ENCODE measurements at places on chromosomes 12 and 14. TPM values are rescaled to one million over a fixed set of nuclear protein-coding genes. Genes with fewer than 3 reads are reported as not detected.
A peak's percentile ranks its signal among the peaks of the same experiment; 100 is the strongest.

- peak; percentile 75 for DNase-seq
These were observed at the start of gene CLIP1 for GRCh38 chr12:122421821-122422729. Gene CLIP1 (minus strand): TSS chr12:122422669. CDS start chr12:122380452, 42,217 bp downstream.

GRCh38 chr14:101075025-101075800 is 171.7 kb upstream of the RTL1 start:
- DNase-seq, result no peak

DNA sequence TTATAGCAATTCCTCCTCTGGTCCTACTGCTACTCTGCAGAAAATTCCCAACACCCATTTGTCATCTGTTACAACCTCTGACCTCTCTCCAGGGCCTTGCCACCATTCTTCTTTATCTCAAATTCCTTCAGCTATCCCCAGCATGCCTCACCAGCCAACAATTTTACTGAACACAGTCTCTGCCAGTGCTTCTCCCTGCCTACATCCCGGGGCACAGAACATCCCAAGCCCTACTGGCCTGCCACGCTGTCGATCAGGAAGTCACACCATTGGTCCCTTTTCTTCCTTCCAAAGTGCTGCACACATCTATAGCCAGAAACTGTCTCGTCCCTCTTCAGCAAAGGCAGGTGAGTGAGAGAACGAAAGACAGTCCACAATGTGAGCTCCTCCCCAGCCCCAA is 122.1 kb downstream of the TTLL5 start:
- no peak for DNase-seq

GRCh38 chr12:123049398-123050240 is 69.1 kb downstream of the ARL6IP4 start:
- DNase-seq, result no peak

Gene GPR135
- total RNA-seq, result 6.5 TPM

GRCh38 chr12:52284562-52285171 is 6.7 kb downstream of the KRT81 start:
- DNase-seq, result no peak

GRCh38 chr12:85733221-85733840 is 102.9 kb downstream of the RASSF9 start:
- DNase-seq, result peak; percentile 4

- no peak for DNase-seq
These were observed 594.4 kb downstream of the FLRT2 start for GRCh38 chr14:86124328-86124727.

DNA sequence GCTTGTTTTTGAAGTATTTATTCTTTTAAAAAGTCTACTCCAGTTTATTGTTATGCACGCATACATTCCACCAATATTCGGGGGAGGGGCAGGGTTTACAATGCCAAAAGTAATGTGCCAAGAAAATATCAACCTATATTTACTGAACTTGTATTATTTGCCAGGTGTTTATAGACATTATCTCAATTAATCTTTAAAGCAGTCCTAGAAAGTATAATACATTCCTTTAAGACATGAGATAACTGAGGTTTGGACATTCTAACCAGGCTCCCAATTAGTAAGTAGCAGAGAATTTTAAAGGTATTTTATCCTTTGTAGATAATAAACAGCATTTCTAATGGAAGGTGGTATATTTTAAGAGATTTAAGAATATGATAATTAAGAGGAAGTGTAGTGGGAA is 124.5 kb upstream of the LRIG3 start:
- DNase-seq, result no peak

GRCh38 chr14:104112609-104113571 is 25.5 kb upstream of the KIF26A start:
- no peak for DNase-seq

Gene IGF1
- total RNA-seq, result under 0.01 TPM

GRCh38 chr12:15741082-15741481 is 48.1 kb downstream of the EPS8 start:
- DNase-seq, result no peak

GRCh38 chr12:103930787-103931735 is 851 bp downstream of the HSP90B1 start:
- DNase-seq, result peak; percentile 54

DNA sequence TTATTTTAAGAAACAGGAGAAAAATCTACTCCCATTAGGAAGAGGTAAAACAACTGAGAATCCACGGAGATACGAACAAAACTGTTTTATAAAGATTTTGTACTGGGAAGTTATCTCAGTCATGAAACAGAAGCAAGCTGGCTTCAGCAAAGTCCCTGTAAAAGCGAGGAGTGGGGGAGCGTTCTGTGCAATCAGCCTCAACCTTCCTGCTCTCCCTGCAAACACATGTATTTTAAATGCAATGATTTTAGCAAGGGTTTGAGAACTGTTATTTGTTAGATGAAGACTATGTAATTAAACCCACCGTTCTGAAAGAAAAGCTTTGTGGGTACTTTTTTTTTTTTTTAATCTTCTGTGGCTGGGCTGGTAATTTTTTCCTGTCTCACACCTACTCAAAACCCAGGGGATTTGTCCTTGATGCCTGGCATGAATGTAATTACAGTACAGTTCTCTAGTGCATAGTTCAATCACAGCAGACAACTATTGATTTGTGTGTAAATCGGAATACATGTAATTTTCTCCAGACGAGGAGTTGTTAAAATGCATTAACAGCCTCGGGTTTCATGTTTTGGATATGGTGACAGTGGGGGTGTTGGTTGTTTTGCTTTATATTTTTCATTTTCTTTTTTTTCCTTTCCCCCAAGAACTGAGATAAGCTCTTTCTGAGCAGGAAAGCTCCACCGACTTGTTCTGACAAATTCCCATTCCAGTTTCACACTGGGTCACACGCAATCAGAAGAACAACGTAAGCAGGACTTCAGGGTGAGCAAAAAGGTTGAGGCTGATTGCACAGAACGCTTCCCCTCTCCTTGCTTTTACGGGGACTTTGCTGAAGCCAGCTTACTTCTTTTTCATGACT is 153.6 kb downstream of the PHLDA1 start:
- DNase-seq, result peak; percentile 95

DNA sequence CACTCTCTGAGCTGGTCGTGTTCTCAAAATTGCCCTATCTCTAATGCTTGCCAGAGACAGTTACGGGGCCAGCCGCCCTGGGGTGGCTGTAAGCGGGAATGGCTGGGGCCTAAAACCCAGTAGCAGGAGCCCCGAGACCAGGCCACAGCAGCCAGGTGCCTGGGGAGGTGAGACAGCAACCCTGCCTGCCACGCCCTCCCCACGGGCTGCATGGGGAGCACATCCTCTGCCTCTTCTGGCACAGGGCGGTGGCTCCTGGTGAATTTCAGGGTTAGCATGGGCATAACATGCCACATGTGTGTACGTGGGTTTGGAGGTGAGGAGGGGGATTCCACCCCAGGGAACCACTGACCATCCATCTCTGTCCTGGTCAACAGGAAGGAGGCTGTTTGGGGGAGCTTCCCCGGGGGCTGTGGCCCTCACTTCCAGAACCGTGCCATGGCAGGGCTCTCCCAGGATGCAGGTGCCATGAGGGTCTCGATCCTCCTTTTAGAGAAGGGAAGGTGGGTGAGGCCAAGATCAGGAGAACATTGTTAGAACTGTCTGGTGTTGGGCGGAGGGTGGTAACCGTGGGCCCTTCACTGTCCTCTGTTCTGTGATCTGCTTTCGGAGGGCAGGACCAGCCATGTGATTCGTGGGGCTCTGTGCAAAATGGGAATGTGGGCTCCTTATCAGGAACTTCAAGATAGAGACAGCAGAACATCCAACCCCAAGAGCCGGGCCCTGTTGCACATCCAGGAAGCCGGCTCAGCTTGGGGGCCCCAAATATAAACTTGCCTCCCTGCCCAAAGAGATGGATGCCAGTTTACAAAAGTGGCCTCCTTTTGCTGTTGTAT is 312.2 kb upstream of the DIO3 start:
- no peak for DNase-seq

Gene PPP1R3E
- total RNA-seq, result 5.8 TPM

Gene TMPRSS12
- not detected for total RNA-seq

GRCh38 chr12:118773956-118774723 is 207.2 kb upstream of the SRRM4 start:
- no peak for DNase-seq

DNA sequence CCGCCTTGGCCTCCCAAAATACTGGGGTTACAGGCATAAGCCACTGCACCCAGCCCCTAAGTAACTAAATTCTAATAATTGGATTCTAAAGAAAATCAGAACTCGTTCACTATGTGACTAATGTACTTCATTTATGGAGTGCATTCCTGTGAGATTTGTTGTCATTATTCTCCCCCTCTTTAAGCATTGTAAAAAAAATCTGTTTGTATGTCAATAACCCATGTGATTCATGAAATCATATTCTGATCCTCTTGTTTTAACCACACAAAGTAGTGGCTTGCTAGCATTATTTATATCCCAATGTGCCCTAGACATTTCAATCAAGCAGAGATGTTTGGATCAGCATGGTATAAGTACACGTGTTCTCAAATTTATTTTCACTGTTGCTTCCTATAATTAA is 78.2 kb upstream of the OSBPL8 start:
- DNase-seq, result peak; percentile 23

Gene GPR68
- 0.86 TPM for total RNA-seq

Gene SERPINA5
- total RNA-seq, result not detected

Gene TMEM30B
- not detected for total RNA-seq

Gene KRT77
- total RNA-seq, result not detected

- DNase-seq, result no peak
These were observed 15.8 kb upstream of the STAB2 start for GRCh38 chr12:103571286-103571685.

GRCh38 chr12:92634202-92634601 is 68.6 kb upstream of the PLEKHG7 start:
- no peak for DNase-seq

DNA sequence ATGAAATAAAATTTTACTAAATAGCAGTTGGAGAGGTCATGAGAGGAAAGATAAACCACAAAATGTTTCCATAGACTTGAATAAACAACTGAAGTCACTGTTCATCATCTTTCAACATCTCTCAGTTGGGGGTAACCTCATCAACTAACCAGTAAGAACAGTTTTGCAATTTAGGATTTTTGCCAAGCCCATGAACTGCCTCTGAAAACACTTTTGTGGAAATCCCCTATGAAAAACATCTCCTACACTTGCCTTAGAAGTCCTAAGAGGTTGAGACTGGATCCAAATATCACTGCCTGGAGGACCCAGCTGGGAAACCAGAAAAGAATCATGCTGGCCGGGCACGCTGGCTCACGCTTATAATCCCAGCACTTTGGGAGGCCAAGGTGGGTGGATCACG is 273.1 kb downstream of the C12orf50 start:
- DNase-seq, result peak; percentile 91

GRCh38 chr12:45666816-45667215 is 62.7 kb upstream of the ARID2 start:
- DNase-seq, result no peak

- DNase-seq, result no peak
These were observed 16.6 kb upstream of the IFI27L2 start for GRCh38 chr14:94145902-94146527.

Gene PPTC7
- total RNA-seq, result 9.5 TPM

Gene SIRT4
- total RNA-seq, result 1.6 TPM

Gene TC2N
- total RNA-seq, result 1.3 TPM

- DNase-seq, result peak; percentile 16
These were observed 49.2 kb upstream of the PPP1R12A start for GRCh38 chr12:79983986-79984620.

- DNase-seq, result peak; percentile 79
These were observed 15.3 kb downstream of the TNFRSF1A start for GRCh38 chr12:6326316-6327228.

DNA sequence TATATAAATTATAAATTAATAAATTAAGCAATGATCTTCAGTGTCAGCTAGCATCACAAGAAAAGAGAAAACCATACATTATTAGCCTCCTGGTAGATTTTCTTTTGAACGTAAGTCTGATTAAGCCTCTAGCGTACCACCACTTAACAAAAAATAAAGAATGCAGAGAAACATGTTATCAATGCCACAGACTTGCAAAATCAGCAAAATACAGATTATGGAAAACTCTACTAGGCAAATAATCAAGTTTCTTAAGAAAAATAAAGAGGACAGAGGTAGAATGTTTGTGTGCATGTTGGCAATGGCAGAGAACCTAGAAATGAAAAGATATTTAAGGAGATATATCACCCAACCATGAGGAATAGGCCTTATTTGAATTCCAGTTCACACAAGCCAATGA is 8.4 kb upstream of the SRRM4 start:
- no peak for DNase-seq

Gene SLCO1A2
- total RNA-seq, result 0.32 TPM

GRCh38 chr12:47557386-47557785 is 148.4 kb downstream of the RPAP3 start:
- no peak for DNase-seq

Gene RIPK3
- total RNA-seq, result 0.32 TPM

GRCh38 chr14:28375295-28375694 is 391.3 kb upstream of the FOXG1 start:
- DNase-seq, result no peak

Data from fibroblast of villous mesenchyme (primary cell).